ENCODE measurements at places on chromosomes 7 and 10.

DNA sequence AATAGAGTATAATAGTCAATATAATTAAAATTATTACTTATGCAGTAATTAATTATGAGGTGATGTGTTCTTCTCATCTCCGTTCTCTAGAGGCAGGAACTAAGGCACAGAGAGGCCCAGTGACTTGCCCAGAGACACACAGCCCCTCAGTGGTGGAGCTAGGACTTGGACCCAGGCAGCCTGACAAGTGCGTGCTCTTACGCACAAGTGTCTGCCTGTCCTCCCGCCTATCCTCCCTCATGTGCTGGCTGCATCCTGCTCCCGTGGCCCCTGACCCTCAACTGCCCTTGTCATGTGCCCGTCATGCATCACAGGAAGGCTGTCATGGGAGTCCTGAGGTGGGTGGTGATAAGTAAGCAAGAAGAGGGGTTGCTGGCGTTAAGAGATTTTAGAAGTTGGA, 14.3 kb downstream of the IL2RA start:
- no peak for DNase-seq

GRCh38 chr10:77671594-77672252, 34.1 kb upstream of the KCNMA1 start:
- no peak for DNase-seq

DNA sequence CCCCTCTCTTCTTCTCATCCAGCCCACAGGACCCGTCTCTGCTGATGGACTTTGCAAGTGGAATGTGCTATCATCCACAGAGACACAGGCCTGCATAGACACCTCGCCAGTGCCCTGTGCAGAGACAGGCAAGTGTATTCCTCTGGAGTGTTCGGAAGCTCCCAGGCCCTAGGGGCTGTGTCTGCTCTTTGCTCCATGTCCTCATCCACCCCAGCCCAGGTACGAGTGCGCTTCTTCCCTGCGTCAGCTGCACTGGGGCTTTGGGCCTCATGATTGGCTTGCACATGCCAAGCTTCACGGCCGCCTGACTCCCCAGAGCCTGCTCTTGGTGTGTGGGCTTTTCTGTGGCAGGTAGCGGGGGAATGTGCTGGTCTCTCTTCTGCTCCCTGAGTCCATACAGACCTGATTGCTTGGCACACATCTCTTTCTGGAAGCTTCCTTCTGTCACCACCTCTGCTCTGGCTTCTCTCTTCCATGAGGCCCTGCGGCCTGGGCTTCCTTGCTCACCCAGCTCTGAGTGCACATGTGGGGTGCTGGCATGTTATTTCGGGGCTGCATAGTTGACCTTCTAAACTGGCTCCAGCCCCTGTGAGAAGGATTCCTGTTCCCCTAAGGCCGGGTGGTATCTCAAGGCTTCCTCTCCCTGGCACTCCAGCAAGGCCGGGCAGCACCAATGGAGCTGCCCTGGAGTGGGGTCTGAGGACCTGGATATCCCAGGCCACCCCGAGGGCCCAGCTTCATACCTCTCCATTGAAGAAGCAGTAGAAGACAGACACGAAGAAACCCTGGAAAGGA, 27.8 kb downstream of the CRHR2 start:
- no peak for DNase-seq

DNA sequence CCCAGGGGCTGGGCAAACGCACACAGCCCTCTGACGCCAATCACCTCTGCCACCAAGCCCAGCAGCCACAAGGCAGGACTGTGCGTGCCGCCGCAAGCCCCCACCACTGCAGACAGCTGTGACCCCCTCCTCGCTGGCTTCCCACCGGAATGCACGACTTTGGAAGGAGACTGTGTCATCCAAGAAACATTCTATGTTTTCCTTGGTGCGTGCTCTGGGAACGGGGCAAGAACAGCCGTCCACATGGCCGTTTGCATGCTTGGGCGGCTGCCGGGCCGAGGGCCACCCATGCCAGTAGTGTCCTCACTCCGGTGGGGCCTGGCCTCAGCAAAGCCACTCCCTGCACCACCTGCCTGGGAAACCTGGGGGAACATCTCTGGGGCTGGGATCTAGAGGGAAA, 17.6 kb upstream of the ELN start:
- DNase-seq, result no peak

DNA sequence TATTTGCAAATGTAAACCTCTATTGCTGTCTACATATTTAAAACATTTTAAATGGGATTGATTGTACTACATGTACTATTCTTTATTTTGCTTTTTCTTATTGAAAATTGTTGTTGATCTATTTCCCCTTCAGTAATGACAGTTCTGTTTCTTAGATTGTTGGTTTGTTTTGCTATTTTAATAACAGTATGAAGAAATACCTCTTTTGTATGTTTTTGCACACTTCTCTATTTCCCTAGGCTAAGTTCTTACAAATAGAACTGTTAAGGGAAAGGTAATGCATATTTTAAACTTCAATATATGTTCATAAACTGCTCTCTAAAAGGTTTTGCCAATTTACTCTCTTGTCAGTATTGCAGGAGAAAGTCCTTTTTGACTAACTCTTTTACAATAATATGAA, 195.0 kb upstream of the PRPS1L1 start:
- no peak for DNase-seq

- DNase-seq, result peak; percentile 26
Observed at GRCh38 chr7:100353685-100354330, 4.1 kb upstream of the PILRB start.
